ENCODE measurements at places on chromosomes 6 and 20. TPM values are rescaled to one million over a fixed set of nuclear protein-coding genes. Genes with fewer than 3 reads are reported as not detected.

- peak; percentile 32 for DNase-seq
Measured at GRCh38 chr6:156602066-156602385, 175.2 kb upstream of the ARID1B start.

DNA sequence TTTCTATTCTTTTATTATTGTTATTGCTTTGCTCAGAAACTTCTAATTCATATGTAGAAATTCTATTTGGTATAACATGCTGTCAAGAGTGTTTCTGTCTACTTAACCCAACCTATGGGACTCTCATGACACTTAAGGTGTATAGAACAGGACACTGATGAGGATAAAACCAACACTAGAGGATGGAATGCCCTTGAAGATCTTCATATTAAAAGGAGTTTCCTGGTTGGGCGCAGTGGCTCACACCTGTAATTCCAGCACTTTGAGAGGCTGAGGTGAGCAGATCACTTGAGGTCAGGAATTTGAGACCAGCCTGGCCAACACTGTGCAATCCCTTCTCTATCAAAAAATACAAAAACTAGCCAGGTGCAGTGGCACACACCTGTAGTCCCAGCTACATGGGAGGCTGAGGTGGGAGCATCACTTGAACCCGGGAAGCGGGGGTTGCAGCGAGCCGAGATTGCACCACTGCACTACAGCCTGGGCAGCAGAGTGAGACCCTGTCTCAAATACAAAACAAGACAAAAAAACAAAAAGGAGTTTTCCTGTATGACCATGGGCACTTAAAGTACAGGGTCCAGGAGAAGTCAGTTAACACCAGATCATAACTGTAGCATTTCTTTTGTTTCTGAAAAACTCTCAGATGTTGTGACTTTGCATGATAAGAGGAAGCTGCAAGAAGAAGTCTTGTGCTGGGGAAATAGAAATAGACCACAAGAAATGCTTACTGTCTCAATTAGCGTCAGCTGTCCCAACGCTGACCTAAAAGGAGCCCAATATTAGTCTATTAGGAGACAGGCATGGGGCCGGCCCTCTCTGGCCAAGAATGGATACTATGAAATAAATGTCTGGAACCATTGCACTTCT is 38.9 kb upstream of the CD2AP start:
- peak; percentile 15 for DNase-seq

ULBP3 gene
- total RNA-seq, result 0.87 TPM

SLC32A1 gene
- not detected for total RNA-seq

- no peak for DNase-seq
Measured at GRCh38 chr20:15911581-15911980, 661.7 kb downstream of the KIF16B start.

DYNLT2 gene
- 0.51 TPM for total RNA-seq

CGA gene
- total RNA-seq, result not detected

GRCh38 chr6:5084360-5084780 is 771 bp upstream of the PPP1R3G start:
- DNase-seq, result peak; percentile 61

- DNase-seq, result no peak
Measured at GRCh38 chr6:132011582-132011981, 60.4 kb upstream of the CCN2 start.

DNAH8 gene
- total RNA-seq, result not detected

DNA sequence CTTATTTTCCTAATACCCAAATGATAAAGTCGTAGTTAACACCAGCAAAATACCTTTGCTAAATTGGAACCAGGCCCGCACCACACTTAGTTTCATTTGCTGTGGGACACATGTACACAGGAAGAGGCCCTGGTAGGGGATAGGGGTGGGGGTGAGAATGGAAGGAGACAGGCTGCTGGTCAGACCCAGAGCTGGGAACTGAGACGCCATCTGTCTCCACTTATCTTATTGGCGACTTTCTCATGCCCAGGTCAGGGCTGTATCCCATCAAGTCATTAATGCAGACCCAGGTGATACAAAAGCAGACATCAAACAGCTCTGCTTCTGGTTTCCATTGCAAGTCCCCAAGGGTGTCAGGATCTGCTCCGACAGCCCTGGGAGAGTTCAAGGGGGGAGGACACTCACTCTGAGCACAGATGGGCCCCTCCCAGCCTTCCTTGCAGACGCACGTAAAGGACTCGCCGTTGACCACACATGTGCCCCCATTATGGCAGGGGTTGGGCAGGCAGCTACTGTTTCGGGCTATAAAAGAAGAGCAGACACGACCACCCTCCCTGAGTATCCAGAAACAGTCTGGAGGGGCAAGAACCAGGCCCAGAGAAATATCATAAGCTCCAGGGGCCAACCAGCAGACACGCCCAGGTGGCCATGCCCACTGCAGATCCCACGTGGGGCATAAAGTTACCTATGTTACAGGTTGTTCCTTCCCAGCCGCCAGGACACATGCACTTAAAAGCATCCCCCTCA is 29.2 kb downstream of the JAG1 start:
- DNase-seq, result no peak

GRCh38 chr6:136254851-136255466 is 4.8 kb upstream of the MTFR2 start:
- DNase-seq, result no peak

SMIM8 gene
- total RNA-seq, result 17.5 TPM

DNA sequence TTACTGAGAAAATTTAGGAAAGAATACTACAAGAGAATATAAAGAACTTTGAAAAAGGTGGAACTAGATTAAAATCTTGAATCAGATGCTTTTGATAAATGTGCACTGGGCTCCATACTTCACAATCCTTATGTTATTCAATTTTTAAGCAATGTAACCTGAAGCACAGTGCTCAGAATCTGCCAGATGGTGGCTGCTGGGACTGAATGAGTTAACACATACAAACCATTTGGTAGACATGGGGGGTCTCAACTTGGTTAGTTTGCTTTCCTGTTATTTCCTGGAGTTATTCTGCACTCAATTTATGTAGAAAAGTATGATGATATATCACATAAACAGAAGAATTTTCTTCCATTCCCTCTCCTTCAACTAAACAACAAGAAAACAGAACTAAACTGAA is 326.5 kb downstream of the RNGTT start:
- DNase-seq, result no peak

NKX2-4 gene
- total RNA-seq, result not detected

GRCh38 chr20:61635721-61636455 is 383.8 kb downstream of the CDH4 start:
- no peak for DNase-seq

All from heart left ventricle (tissue), 16 donors.